Activated CD4-positive, alpha-beta T cell treated with anti-CD3 and anti-CD28 coated beads for 48 hours (primary cell): ENCODE measurements at places on chromosomes 11 and 22.

DNA sequence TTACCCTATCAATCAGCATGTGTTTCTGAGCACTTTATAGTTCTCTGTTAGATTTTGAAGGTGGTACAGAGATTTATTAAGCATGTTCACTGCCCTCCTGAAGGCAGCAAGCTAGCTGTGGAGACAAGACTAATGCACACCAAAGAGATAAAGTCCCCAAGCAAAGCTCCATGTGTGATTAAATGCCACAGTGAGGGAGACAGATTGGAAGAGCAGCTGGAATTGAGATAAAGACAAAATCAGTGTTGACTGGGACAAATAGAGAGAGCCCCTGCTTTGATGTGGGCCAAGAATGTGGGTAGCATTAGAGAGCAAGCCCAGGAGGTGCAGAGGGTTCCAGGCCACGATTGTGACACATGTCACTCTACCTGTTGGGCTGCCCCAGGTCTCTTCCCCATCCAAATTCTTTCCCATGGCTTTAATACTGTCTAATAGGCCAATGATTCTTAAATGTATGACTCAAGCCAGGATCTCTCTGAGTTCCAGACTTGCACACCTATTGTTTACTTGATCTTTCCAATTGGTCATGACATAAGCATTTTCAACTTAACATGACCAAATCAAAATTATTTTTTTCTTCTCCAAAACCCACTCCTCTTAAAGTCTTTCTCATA lies 60.1 kb upstream of the ZC3H12C start:
- DNase-seq: no peak

DNA sequence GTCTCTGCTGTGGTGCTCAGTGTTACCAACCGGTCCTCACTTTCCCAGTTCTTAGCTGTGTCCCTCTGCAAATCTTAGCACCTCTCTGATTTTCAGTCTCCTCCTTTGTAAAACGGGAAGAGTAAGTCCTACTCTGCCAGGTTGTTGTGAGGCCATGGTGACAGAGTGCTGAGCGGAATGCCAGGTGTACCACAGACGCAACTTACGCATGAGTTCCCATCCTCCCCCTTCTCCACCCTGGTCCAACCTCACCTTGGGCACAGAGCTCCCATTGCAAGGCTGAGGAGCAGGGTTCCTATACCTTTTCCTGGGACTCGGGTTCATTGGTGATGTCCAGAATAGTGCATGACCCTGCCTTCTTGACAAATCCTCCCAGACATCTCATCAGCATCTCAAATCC lies 7.3 kb upstream of the DDB2 start:
- no peak for DNase-seq

DNA sequence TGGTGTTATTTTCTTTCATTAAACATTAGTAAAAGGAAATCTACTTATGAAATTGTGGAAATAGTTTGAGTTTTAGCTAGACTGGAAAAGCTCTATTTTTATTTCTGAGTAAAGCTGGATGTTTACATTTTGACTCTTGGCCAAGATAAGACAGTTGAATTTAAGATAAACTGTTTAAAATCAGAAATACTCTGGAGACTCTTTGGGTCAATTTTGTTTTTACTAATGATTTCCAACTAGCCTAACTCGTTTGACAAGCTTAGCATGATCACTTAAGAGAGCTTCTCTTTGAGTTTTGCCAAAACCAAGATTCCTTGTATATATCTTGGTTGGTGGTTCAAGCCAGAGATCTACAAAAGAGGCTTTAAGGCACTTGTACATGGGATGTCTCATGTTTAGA lies 724.8 kb upstream of the LUZP2 start:
- no peak for DNase-seq

GRCh38 chr22:45977551-45978274 lies 751 bp upstream of the WNT7B start:
- DNase-seq: no peak

GRCh38 chr11:47512701-47513100 lies 40.2 kb downstream of the CELF1 start:
- DNase-seq: no peak

DNA sequence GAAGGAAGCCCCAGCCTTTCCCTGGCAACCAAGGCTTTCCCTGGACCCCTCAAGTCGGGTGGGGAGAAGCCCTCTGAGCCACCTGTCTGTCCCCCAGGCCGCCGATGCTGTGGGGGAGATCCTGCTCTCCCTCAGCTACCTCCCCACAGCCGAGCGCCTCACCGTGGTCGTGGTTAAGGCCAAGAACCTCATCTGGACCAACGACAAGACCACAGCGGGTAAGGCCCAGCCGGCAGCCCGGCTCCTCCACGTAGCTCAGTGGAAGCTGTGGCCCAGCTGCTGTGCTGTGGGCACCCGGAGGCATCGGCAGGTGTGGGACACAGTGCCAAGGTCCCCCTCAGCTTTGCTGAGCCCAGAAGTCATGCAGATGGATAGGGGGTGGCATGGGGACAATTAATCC lies 12.2 kb upstream of the RHOD start:
- DNase-seq: no peak

DNA sequence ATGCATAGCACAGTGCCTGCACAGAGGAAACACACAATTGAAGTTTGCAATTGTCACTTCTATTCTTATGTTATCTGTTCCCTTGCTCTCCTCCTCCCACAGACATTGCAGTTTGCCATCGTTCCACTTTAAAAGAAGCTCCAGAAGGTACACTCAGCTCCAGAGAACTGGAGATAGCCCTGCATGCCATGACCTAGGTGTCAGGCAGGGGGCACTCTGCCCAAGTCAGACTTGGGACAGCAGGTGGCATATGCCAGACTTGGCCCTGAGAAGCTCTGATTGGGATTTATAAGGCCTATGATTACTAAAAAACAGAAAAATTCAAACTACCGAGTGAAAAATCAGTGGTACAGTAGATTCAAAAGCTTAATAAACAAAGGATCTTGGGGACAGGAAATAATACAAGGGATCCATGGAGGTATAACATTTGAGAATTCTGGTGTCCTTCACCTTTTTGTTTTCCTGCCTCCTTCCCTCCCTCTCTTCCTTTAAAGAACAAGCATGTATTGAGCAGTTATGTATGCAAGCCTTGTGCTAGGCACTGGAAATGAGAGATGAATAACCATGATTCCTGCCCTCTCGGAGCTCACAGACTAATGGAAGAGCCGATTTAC lies 40.0 kb downstream of the TENM4 start:
- DNase-seq: peak; percentile 13

DNA sequence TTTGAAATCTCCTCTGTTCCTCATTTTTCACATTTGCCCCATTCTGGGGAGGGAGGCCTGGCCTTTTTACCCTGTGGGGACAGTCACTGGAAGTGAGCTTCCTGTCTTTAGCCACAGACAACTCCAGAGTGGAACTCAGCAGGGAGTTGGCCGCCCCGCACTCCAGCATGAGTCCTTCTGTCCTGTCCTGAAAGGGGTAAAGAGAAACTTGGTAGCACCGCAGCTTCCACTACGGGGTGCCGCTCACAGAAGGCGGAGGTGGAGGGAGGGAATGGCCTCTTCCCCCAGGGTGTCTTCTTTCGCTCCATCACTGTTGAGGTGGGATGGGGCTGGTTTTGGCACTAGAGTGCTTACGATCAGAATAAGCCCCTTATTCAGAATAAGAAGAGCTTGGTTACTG lies 132.2 kb downstream of the ST3GAL4 start:
- DNase-seq: no peak

GRCh38 chr22:24337894-24338645 lies 67.4 kb downstream of the SPECC1L start:
- no peak for DNase-seq

GRCh38 chr22:48755059-48755949 lies 1072.4 kb downstream of the BRD1 start:
- no peak for DNase-seq

DNA sequence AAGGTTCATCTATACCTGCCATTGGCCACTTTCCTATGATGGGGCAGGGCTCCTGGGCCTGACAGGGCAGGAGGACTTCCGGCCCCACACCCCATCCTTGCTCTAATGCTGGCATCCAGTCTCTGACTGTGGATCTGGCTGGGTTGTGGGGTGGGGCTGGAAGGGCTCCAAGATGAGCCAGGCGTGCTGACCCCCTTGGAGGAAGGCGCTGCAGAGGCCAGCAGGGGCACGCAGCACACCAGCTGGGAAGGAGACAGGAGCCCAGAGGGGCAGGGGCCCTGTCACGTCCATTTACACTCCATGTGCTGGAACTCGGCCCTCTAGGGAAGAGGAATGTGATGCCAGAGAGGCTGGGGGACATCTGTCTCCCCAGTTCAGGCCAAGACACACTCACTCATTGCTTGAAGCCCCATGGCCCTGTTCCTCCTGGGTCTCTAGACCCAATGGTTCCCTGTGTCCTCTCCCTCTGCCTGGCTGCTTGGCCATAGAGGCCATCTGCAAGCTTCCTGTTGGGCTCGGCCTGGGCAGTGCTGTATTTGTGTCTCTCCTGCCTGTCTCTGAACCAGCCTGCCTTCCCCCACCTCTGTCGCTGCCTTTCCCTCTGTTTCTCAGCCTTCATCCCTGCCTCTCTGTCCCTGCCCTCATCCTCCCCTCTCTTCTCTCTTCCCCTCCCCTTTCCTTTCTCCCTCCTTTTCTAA lies 67.5 kb upstream of the NECTIN1 start:
- DNase-seq: no peak

GRCh38 chr22:16987822-16988221 lies 20.2 kb downstream of the GAB4 start:
- DNase-seq: no peak

- DNase-seq: no peak
These were observed 2.4 kb upstream of the PRPF19 start for GRCh38 chr11:60908803-60909202.

GRCh38 chr22:35938226-35938625 lies 90.4 kb downstream of the RBFOX2 start:
- no peak for DNase-seq

DNA sequence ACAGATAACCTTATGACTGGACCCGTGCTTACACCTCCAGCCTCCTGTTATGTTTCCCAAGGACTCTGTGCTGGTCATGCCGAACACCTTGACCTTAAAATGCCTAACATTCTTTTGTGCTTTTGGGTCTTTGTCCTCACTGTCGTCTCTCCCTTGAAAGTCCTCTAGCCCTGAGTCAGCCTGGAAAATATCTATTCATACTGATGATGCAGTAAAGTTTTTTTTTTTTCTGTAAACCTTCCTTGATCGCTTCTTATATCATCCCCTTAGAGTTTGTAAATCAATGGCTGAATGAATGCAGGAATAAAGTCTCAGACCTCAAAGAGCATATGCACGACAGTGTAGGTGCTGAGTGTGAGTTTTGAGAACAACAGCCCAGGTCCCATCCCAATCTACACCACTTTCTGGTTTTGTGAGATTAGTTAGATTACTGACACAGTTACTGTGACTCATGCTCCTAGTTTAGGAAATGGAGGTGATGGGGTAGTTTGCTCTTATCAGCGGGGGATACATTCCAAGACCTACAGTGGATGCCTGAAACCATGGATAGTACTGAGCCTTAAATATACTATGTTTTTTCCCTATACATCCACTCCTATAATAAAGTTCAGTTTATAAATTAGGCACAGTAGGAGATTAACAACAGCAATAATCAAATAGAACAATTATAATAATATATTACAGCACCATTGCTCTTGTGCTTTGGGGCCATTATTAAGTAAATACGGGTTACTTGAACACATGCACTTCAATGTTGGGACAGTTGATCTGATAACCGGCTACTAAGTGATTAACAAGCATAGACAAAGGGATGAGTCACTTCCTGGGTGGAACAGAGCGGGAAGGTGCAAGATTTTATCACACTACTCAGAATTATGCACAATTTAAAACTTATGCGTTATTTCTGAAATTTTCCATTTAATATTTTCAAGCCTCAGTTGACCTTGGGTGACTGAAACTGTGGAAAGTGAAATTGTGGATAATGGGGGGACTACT lies 8.6 kb downstream of the TCN1 start:
- peak; percentile 11 for DNase-seq

GRCh38 chr11:66331542-66332370 lies 4.5 kb downstream of the RIN1 start:
- no peak for DNase-seq

- no peak for DNase-seq
These were observed 138.4 kb upstream of the CADM1 start for GRCh38 chr11:115642660-115643059.

GRCh38 chr11:67299471-67300191 lies 3.7 kb upstream of the SSH3 start:
- DNase-seq: no peak

DNA sequence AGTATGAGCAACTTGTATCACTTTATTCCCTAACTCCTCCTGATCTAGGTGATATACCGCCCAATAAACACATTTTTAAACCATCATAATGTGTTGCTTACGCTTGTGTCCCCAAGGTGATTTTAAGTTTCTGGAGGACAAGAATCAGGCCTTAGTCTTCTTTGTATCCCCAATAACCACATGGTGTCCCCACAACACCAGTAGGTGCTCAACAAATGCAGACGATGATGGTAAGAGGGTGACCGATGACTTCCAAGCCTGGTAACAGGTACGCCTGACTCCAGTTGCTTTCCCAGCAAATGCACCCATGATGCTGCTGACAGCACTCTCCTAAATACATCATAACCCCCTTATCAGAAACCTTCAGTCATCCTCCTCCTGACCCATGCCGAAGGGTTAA lies 64.2 kb downstream of the EFCAB6 start:
- DNase-seq: no peak

- no peak for DNase-seq
These were observed 259.5 kb downstream of the CADM1 start for GRCh38 chr11:115244758-115245157.

DNA sequence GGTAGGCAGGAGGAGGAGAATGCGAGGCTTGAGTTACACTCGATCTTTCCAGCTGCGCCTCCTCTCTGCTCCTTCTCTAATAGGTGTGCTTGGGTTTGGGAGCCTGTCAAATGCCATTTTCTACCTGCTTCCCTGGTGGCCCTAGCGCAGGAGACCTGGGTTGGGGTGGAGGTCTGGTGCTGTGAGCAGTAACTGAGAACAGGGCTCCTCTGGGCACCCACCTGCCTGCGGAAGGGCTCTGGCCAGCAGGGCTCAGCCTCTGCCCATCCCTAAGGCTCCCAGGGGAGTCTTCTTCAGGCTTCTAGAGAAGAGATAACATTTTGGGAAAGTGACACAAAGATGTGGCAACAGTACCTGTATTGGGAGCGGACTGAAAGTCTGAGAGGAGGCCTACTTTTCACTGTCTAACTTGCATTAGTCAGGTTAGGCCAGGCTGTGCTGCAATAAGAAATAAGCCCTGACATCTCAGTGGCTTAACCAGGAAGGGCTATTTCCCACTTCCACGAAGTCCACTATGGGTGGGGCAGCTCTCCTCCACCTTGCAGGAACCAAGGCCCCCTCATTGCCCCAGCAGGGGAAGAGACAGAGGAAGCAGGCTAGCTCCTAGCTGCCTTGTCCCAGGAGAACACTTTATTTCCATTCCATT lies 7.7 kb upstream of the LTO1 start:
- no peak for DNase-seq
